Stimulated activated CD8-positive, alpha-beta memory T cell treated with anti-CD3 and anti-CD28 coated beads, Interleukin-7, amount 100 ng/mL, for 4 hours (primary cell): ENCODE measurements at places on chromosomes 4 and X.

GRCh38 chrX:109922190-109922589 lies 80.7 kb upstream of the TMEM164 start:
- no peak for DNase-seq

DNA sequence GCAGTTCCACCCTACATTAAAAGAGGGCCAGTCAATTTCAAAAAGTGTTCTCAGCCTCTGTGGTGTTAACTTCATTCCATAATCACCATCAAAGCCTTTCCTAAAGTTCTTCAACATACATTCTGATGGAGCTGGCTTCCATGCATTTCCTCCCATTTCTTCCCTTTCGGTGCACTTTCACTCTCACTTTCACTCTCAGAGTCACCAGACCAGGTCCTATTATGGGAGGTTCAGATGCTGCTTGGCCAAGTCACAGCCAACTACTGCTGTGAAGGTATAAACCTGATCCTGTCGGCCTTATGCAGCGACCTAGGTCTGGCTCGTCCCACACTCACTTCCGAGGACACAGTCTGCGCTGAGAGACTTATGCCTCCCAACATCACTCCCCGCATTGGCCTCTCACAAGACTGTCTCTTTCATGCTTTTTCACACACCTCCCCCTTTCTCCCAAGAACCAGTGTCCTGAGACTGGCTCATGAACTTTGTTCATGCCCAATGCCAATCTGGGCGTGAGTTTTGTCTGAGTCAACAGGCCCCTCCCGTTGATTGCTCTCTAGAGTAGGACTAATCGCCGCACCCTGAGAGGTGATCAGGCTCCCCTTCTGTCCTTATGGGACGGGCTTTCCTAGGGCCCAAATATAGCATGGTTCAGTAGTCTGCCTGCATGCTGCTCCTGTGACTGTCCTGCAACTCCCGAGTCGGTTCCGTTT lies 60.8 kb upstream of the XAGE1B start:
- no peak for DNase-seq

DNA sequence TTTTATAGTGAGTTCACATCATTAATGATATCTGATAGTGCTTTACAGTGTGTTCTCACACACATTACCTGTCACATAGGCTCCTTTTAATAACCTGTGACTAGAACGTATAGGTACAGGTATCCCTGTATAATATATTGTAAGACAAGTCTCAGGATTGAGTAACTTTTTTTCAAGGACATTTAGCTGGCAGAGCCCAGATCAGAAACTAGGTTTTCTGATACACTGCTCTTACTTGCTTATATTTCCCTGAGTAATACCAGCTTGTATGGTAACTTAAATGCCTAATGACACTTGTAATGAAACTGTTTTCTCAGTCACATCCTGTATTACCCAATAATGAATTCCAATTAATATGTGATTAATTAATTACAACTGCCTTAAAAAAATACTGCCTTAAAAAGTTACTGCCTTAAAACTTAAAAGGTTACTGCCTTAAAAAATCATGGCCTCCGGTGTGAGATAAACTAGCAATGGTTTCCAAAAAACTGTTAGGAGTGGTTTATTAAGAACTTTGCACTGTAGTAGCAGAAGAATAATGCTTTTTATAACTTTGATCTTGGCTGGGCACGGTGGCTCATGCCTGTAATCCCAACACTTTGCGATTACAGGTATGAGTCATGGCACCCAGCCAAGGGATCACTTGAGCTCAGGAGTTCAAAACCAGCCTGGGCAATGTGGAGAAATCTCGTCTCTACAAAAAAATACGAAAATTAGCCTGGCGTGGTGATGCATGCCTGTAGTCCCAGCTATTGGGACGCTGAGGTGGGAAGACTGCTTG lies 11.9 kb downstream of the COPS4 start:
- DNase-seq, result no peak

- no peak for DNase-seq
Observed at GRCh38 chr4:13588954-13589353, 38.6 kb downstream of the BOD1L1 start.

DNA sequence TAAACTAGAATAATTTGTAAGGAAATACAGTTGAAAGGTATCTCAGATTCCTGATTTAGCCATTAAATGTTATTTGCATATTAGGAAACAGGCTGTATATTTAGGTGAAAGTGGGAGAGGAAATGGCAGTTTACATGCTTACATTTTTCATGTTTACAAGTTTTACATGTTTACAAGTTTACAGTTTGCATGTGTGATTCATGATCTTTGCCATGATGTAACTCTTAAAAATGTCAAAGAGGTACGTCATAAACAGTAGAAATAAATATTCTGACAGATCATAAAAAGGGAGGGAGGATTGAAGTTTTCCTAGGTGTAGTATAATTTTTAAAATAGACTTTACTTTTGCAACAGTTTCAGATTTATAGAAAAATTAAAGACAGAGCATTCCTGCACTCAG lies 45.7 kb downstream of the KDM6A start:
- no peak for DNase-seq

DNA sequence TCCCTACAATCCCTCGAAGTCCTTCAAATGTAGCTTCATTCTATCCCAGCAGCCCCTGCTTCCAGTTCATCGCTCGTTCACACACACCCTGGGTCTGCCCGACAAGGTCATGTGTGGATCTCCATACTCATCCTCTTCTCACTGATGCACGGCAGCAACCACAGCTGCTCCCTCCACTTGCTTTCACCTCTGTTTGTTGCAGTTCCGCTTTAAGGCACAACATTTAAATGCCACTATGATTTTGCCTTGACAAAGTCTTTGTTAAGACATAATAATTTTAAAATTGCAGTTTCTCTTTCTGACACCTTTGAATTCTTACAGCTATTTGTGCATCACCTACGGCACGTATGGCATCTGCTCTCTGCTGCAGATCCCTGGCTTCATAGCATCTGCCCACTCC lies 1.8 kb downstream of the ODAPH start:
- no peak for DNase-seq
